ENCODE measurements at places on chromosomes 4 and X.

- no peak overlapping the region for H3K27ac ChIP-seq
- no peak for DNase-seq
- H3K4me1 ChIP-seq: no peaks in the 10 kb centered on the region
These were observed 349.0 kb downstream of the PCDH7 start for GRCh38 chr4:31069151-31069550.

DNA sequence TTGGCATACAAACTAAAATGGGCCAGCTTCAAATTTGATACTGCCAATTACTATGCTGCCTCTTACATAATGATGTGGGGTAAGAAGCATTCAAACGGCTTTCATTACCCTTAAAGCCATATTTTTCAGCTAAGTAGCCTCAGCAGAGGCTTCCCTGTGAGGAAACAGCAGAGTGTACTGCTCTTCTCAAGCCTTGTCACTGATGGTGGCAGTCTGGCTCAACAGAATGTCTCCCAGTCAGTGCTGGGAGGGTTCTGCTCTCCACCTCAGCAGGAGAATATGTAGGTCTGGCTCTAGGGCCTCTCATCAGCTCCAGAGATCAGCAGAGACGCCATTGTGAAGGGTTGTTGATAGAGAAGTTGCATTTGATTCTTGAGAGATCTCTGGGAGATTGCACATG lies 44.6 kb upstream of the MBNL3 start:
- H3K4me1 ChIP-seq: no peaks in the 10 kb centered on the region
- H3K27me3 ChIP-seq: peaks cover 3% of the 10 kb centered on the region
- no peak overlapping the region for H3K4me3 ChIP-seq
- DNase-seq: no peak
- H3K27ac ChIP-seq: no peak overlapping the region
- no peaks in the 10 kb centered on the region for H3K36me3 ChIP-seq

DNA sequence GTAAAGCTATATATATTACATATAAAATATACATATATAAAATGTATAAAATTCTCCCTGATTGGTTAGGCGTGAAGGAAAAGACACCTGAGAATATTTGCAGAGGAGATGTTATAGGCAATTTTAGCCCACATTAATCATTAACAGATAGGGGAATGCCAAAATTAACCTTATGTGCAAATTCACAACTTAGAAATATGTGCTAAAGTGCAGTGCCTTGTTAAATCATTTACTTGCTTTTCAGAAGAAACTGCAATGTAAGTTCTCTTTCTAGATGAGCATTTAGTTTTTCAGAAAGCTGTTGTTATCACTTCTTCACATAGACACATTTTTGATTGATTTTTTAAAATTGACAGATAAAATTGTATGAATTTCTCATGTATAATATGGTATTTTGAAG lies 5.6 kb downstream of the TASL start:
- H3K27me3 ChIP-seq: no peaks in the 10 kb centered on the region
- H3K4me1 ChIP-seq: no peaks in the 10 kb centered on the region
- H3K36me3 ChIP-seq: no peaks in the 10 kb centered on the region
- H3K4me3 ChIP-seq: peak overlapping the region; percentile 1

GRCh38 chr4:140448830-140449229 lies 21.4 kb upstream of the CLGN start:
- H3K27me3 ChIP-seq: no peaks in the 10 kb centered on the region
- H3K36me3 ChIP-seq: no peaks in the 10 kb centered on the region
- H3K4me3 ChIP-seq: no peak overlapping the region
- no peak for DNase-seq
- H3K27ac ChIP-seq: no peak overlapping the region

GRCh38 chrX:66717926-66718325 lies 79.0 kb upstream of the EDA2R start:
- no peak for DNase-seq
- H3K4me1 ChIP-seq: no peaks in the 10 kb centered on the region
- H3K36me3 ChIP-seq: no peaks in the 10 kb centered on the region
- no peak overlapping the region for H3K4me3 ChIP-seq
- H3K27me3 ChIP-seq: no peaks in the 10 kb centered on the region
- H3K27ac ChIP-seq: no peak overlapping the region

DNA sequence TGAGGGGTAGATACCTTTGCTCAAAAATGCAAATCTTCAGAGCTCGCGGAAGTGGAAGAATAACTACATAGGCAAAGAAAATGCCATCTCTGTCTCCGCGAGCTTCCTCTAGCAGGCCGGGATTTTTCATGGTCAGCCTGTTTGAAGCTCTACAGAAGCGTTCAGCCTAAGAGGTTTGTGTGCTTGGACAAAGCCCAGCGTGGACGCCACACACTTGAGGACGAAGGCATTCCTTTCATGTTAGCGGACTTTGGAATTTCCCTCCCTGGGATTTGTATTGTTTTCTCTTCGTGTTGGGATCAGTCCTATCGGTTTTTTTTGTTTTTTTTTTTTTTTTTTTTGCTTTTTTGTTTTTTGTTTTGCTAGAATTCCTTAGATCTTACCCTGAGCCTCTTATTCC lies 53.7 kb downstream of the SMIM31 start:
- no peaks in the 10 kb centered on the region for H3K36me3 ChIP-seq
- H3K27me3 ChIP-seq: no peaks in the 10 kb centered on the region
- no peak overlapping the region for H3K4me3 ChIP-seq
- no peak overlapping the region for H3K27ac ChIP-seq
- H3K4me1 ChIP-seq: no peaks in the 10 kb centered on the region

GRCh38 chr4:169489306-169489705 lies 123.1 kb downstream of the NEK1 start:
- DNase-seq: no peak
- no peaks in the 10 kb centered on the region for H3K36me3 ChIP-seq
- no peak overlapping the region for H3K4me3 ChIP-seq
- no peaks in the 10 kb centered on the region for H3K4me1 ChIP-seq

- DNase-seq: no peak
- H3K27ac ChIP-seq: no peak overlapping the region
These were observed 123.4 kb downstream of the MANBA start for GRCh38 chr4:102637391-102637790.

- H3K4me1 ChIP-seq: no peaks in the 10 kb centered on the region
- H3K4me3 ChIP-seq: no peak overlapping the region
- DNase-seq: no peak
- H3K27ac ChIP-seq: no peak overlapping the region
- H3K27me3 ChIP-seq: no peaks in the 10 kb centered on the region
- no peaks in the 10 kb centered on the region for H3K36me3 ChIP-seq
These were observed 804.5 kb upstream of the POU3F4 start for GRCh38 chrX:82703551-82703950.

DNA sequence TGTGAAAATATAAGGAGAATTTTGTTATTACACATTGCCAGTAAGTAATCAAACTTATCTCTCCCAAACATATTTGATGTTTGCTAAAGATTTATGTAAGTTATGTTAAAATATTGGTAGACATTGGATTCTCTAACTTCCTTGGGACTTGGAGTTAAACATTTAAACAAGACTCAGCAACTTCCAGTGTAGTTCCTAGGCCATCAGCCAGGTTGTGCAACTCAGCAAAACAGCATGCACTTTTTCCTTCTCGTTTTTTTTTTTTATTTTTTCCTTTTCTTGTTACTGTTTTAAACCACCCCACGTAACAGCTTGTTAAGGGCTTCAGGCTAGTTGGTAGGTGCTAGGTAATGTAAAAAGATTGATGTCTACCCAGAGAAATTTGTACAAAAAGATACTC lies 510.4 kb downstream of the ANKRD50 start:
- DNase-seq: no peak
- no peak overlapping the region for H3K27ac ChIP-seq
- H3K27me3 ChIP-seq: no peaks in the 10 kb centered on the region
- no peaks in the 10 kb centered on the region for H3K36me3 ChIP-seq
- H3K4me1 ChIP-seq: no peaks in the 10 kb centered on the region

GRCh38 chr4:80685214-80685613 lies 345.3 kb upstream of the BMP3 start:
- no peaks in the 10 kb centered on the region for H3K4me1 ChIP-seq
- H3K36me3 ChIP-seq: no peaks in the 10 kb centered on the region
- H3K27ac ChIP-seq: no peak overlapping the region
- H3K4me3 ChIP-seq: no peak overlapping the region

DNA sequence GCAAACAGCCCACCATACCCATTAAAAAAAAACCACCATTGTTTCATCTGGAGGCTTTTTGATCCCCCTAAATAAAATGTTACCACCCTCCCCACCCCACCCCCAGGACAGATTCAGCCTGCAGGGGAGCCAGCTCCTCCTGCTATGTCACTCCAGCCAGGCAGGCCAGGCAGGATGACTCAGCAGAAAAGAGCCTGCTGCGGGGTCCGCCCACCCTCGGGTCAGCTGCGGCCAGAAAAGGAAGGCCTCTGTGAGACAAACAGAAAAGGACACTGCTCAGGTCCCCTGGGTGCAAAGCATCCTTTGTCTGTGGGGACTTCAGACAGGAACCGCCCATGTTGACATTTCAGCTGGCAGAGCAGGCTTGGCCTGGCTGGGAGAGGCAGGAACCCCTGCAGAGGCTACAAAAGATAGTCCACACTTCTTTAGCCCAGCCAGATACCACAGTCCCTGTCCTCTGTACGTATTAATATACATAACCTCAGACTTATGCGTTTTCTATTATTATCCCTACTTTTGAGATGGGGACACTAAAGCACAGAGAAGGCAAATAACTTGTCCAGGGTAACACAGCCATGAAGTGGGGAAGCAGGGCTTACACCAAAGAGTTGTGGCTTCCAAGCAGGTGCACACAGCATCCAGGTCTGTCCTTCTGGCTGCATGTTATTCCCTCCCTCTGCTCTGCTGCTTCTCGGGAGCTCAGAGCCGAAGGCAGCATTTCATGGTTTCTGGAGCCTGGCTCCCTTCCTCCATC lies 147.7 kb downstream of the CPEB2 start:
- no peaks in the 10 kb centered on the region for H3K36me3 ChIP-seq
- no peak overlapping the region for H3K4me3 ChIP-seq
- no peak overlapping the region for H3K27ac ChIP-seq
- DNase-seq: peak; percentile 94

GRCh38 chr4:53322696-53323095 lies 43.2 kb downstream of the SCFD2 start:
- peaks cover 16% of the 10 kb centered on the region for H3K4me1 ChIP-seq
- no peaks in the 10 kb centered on the region for H3K36me3 ChIP-seq
- H3K27me3 ChIP-seq: no peaks in the 10 kb centered on the region
- no peak for DNase-seq
- H3K27ac ChIP-seq: no peak overlapping the region
- H3K4me3 ChIP-seq: no peak overlapping the region

GRCh38 chr4:94976371-94977011 lies 218.7 kb downstream of the BMPR1B start:
- no peak overlapping the region for H3K27ac ChIP-seq
- no peak for DNase-seq
- H3K4me3 ChIP-seq: no peak overlapping the region

- no peak overlapping the region for H3K4me3 ChIP-seq
- no peaks in the 10 kb centered on the region for H3K4me1 ChIP-seq
- no peaks in the 10 kb centered on the region for H3K36me3 ChIP-seq
- no peaks in the 10 kb centered on the region for H3K27me3 ChIP-seq
- H3K27ac ChIP-seq: no peak overlapping the region
- DNase-seq: no peak
These were observed 133.8 kb downstream of the PDGFC start for GRCh38 chr4:156837625-156838345.

GRCh38 chr4:107577743-107578142 lies 142.3 kb downstream of the PAPSS1 start:
- no peaks in the 10 kb centered on the region for H3K36me3 ChIP-seq
- H3K27me3 ChIP-seq: no peaks in the 10 kb centered on the region
- no peak for DNase-seq
- no peaks in the 10 kb centered on the region for H3K4me1 ChIP-seq
- H3K27ac ChIP-seq: no peak overlapping the region

DNA sequence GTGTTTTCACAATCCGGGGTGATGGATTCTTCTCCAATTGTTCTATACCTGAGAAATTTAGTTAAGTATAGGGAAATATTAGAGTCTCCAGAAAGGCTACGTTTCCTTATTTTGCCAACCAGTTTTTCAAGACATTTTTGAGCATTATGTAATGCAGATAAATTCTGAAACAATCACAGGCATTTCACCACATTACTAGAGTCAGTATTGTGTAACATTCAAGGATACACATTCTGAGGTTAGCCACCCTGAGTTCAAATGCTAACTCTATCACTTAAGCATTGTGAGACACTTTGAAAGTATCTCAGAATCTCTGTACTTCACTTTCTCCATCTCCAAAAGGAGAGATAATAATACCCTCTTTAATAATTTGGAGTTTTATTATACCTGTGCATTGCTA lies 10.6 kb downstream of the SULT1B1 start:
- no peak overlapping the region for H3K27ac ChIP-seq
- no peak for DNase-seq
- H3K27me3 ChIP-seq: no peaks in the 10 kb centered on the region
- peaks cover 7% of the 10 kb centered on the region for H3K4me1 ChIP-seq
- no peaks in the 10 kb centered on the region for H3K36me3 ChIP-seq

DNA sequence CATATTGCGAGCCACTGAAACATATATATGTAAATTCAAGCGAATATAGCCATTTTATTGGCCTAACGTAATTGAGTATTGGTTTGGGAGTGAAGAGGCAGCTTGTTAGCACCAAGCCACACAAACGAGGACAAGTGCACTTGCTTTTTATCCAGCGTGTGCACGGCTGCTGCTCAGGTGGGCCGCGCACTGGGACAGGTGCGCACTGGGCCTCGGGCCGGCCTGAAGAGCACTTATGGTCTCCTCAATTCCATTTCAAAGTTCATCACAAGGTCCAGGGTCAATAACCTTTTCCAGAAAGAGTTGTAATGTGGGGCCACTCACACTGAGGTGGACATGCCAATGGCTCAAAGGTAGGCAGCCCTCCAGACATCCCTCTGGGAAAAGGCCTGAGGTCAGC lies 95.9 kb downstream of the ATP8A1 start:
- H3K36me3 ChIP-seq: no peaks in the 10 kb centered on the region
- no peak overlapping the region for H3K4me3 ChIP-seq
- no peaks in the 10 kb centered on the region for H3K27me3 ChIP-seq
- no peak overlapping the region for H3K27ac ChIP-seq
- H3K4me1 ChIP-seq: no peaks in the 10 kb centered on the region
- DNase-seq: no peak

DNA sequence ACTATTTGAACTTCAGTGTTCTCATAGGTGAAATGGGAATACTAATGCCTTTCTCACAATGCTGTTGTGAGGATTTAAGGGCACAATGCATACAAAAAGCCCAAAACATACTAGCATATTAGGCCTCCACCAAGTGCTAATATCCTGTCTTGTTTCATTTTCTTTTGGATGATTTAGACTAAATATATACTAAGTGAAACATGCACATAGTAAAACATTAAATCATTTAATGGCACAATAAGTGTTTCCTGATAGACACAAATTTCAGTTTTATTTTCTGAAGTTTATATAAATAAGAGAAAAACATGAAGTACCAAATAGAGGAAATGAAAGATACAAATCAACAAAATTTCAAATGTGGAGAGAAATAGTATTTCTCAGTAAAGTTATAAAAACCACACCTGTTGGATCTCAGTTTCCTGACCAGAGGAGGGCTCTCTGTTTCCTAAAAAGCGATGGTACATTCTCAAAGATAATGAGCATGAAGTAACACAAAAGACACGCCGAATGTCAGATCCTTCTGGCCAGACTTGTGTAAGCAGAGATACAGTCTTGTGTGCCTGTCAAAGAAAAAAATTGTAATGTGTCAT lies 25.1 kb downstream of the DDX60 start:
- H3K27ac ChIP-seq: no peak overlapping the region
- DNase-seq: no peak
- no peaks in the 10 kb centered on the region for H3K36me3 ChIP-seq
- no peaks in the 10 kb centered on the region for H3K27me3 ChIP-seq

Data from right lobe of liver (tissue), 6 donors.